Airway epithelial cell (primary cell): ENCODE measurements at places on chromosomes 2 and 18. TPM values are rescaled to one million over a fixed set of nuclear protein-coding genes. Genes with fewer than 3 reads are reported as not detected.

The CIB4 gene
- not detected in 2 replicates for total RNA-seq

The MATN3 gene
- total RNA-seq: 0.70 and 1.2 TPM in 2 replicates

The PIAS2 gene
- total RNA-seq: 8.9 and 9.4 TPM in 2 replicates

The THUMPD2 gene
- 6.0 and 9.1 TPM in 2 replicates for total RNA-seq

The LOXHD1 gene
- not detected in 2 replicates for total RNA-seq

The MC5R gene
- not detected in 2 replicates for total RNA-seq

The RAPGEF4 gene
- 1.4 and 1.7 TPM in 2 replicates for total RNA-seq

The ST8SIA3 gene
- not detected in 2 replicates for total RNA-seq

The HAAO gene
- not detected in 2 replicates for total RNA-seq

The MBOAT2 gene
- 37.7 and 99.3 TPM in 2 replicates for total RNA-seq

The ZAP70 gene
- not detected in 2 replicates for total RNA-seq

The CABYR gene
- 5.9 and 6.9 TPM in 2 replicates for total RNA-seq

The OTOS gene
- total RNA-seq: not detected in 2 replicates

The ITPRIPL1 gene
- 0.28 and 0.99 TPM in 2 replicates for total RNA-seq

The MRO gene
- total RNA-seq: not detected in 2 replicates

The RGPD8 gene
- total RNA-seq: 0.88 and 3.9 TPM in 2 replicates

The TTR gene
- not detected in 2 replicates for total RNA-seq

The MC4R gene
- total RNA-seq: not detected in 2 replicates

The IGFBP5 gene
- total RNA-seq: 1.3 and 5.6 TPM in 2 replicates

The EVA1A gene
- 19.3 and 26.4 TPM in 2 replicates for total RNA-seq

The GCKR gene
- total RNA-seq: not detected in 2 replicates
